Ascending aorta (tissue), 2 donors: ENCODE measurements at places on chromosomes 11 and 22.

GRCh38 chr11:116333001-116333535 lies 439.7 kb downstream of the BUD13 start:
- no peak for DNase-seq

- DNase-seq: no peak
These were observed 77.3 kb downstream of the ZBTB44 start for GRCh38 chr11:130237282-130238006.

GRCh38 chr22:48072777-48073176 lies 1310.3 kb downstream of the TBC1D22A start:
- no peak for DNase-seq

GRCh38 chr11:78961937-78962701 lies 387.5 kb upstream of the NARS2 start:
- no peak for DNase-seq

DNA sequence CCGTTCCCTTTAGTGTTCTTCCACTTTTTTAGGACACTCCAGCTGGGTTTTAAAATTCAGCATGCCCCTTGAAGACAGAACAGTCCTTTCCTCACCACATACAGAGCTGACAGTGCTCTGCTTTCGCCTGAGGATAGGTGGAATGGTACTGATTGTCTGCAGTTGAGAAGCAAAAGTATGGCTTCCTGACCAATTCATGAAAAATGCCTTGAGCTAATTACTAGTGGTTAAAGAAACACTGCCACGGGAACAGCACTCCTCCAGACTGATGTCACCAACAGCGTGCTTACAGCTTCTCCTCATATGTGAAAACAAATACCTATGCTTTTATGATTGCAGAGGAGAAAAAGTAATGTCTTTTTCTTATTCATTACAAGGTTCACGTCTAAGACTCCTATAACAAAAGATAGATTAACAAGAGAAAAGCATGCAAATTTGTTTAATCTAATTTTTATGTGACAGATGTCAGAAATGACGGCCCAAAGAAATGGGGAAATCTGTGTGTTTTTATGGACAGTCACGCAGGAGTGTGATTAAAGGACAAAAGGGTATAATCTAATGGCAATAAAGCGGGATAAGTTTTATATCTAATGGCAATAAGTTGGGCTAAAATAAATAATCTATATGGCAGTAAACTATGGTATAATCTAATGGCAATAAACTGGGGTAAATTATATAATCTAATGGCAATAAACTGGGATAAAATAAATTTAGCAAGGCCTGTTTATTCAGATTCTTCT lies 123.4 kb upstream of the ARHGAP42 start:
- no peak for DNase-seq

DNA sequence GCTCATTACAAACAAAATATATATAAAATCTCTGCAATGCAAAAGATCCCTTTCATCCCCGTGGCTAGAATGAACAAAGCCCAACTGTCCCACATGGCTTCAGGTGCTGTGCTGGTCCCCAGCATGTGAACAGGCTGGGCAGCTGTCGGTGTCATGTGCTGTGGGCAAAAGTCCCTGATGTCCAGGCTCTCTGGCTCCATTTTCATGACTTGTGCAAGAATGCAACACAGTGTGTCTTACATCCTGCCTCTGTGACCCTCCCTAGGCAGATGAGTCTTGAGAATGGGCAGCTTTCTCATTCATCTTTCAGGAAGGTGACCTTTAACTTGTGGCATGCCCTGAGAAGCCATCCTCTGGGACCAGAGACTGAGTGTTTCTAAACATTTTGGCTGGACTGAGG lies 14.5 kb downstream of the GUCD1 start:
- DNase-seq: no peak

DNA sequence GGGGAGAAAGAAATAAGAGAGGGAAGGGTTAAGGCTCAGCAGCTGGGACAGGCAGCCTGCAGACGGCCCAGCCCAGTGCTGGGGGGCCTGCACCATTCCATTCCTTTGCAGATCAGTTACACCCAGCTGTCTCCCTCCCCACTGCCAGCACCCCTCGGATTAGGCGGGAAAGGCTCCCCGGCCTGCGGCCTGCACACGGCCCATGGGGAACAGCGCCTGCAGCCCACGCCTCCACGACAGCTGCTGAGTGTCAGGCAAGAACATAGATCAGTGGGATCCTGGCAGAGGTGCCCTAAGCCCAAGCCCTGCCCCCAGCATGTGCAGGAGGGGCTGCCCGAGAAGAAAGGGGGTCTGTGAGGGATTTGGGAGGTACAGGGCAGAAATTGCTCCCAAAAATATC lies 65.8 kb upstream of the MYOD1 start:
- no peak for DNase-seq

GRCh38 chr11:119993722-119994121 lies 144.2 kb downstream of the TRIM29 start:
- DNase-seq: no peak

- no peak for DNase-seq
These were observed 128.7 kb downstream of the ARL14EP start for GRCh38 chr11:30451626-30452025.

DNA sequence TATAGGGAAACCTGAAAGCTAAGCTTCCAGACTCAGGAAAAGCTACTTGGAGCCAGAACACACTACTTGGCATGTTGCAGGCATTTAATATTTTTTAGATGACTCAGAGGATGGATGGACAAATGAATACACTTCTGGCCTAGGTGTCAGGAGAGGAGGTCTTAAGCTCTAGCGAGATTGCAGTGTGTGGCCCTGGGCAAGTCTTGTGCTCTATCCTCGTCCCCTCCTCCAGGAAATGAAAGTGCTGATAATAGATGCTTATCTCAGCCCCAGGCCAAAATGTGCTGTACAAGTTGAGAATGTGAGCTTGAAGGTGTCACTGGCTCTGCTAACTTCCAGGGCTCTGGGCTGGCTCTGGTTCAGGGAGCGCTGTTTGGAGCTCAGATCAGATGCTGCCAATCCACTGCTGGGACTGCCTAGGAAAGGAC lies 136.3 kb downstream of the PKNOX2 start:
- no peak for DNase-seq

DNA sequence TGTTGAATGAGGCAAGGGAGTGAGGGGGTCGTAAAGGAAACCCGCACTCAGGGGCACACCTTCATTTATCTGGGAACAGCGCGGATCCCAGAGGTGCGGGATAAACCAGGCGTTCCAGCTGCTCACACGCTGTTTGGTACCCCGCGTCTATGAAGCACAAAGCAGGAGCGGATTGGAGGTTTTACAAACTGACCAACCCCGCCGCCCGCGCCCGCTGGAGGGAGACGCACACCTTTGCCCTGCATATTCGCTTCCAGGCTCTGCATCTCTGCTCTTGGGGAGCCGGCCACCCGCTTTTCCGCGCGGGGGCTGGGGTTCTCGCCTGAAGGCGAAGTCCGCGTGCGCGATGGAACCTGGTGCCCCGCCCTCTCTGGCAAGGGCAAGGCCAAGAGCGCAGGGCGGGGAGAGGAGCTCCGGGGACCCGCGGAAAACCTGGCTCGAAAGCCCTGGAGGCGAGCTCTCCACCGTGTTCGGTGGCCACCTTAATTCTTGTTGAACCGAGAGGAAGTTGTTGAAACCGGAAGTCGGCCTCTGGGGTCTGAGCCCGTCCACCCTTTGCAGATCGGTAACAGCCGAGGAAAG lies 6.8 kb upstream of the ALX4 start:
- DNase-seq: no peak

- no peak for DNase-seq
These were observed 750.0 kb upstream of the LUZP2 start for GRCh38 chr11:23746896-23747295.

DNA sequence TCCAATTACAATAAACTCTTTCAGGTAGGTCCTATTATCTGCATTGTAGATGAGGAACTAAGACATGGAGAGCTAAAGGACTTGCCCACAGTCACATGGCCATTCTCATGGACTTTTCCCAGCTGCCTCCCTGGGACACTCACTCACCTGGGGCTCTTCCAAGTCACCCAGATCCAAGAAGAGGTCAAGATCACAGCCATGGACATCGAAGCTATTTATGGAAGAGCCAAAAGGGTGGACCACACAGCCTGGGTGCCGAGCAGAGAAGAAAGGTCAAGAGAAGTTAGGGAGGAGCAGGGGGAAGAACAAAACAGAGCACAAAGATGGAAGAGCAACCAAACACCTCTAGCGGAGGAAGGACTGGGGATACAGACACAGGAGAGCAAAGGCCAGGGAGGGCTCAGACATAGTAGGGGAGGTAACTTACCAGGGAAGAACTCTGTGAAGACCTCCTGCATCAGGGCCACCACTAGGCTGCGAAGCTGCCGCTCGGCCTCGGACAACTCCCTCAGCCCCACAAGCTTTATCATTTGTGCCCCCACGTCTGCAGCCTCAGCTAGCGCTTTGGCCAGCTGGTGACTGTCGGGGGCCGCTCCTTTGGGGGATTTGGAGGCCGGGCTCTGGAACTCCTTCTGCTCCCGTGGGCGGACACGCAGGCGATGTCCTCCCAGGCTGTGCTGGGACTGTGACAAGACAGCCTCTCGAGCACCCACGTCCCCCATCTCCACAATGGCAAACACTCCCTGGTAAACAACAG lies 7.4 kb upstream of the EEF1G start:
- no peak for DNase-seq

DNA sequence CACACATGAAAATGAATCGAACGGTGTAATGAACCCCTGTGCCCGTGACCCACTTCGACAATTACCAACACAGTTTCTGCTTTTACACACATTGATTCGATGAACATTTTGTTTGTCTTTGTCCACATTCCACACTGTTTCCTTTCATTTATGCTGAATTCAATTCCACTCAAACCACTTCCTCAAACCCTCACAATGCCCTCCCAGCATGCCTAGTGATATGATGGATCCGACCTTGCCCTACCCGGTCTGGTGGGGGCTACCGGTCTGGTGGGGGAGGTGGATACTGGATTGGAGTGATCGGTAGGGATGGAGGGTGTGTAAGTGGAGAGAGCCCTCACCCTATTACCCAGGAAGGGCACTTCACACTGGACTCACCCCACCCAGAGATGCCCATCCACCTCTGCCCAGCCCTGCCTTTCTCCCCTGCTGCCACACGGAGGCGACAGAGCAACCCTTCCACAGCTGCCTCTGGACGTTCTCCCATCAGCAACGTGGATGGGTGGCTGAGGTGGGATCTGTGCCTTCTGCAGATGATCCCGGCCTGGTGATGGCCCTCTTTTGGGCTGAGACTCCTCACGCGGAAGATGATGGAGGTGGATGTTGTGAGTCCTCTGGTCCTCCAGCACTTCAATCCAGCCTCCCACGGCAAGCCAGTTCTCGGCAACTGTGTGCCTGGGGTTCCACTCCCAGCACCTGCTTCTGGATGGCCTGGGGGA lies 33.0 kb upstream of the P2RY2 start:
- peak; percentile 83 for DNase-seq

DNA sequence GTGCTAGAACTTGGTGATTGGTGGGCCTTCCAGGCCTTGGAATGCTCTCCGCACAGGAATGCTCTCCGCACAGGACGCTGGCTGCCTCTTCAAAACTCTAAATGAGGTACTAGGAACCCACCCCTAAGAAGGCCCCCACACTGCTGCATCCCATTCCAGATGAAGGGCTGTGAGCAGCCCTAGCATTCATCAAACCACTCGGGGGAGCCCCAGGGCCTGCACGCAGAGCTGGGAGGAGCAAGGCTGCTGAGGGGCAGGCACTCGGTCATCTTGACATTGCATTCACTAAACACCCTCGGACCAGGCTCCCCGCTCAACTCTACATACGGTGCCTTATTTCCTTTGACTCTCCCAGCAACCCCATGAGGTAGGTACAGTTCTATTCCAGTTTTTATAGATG lies 49.2 kb upstream of the EMID1 start:
- peak; percentile 40 for DNase-seq

DNA sequence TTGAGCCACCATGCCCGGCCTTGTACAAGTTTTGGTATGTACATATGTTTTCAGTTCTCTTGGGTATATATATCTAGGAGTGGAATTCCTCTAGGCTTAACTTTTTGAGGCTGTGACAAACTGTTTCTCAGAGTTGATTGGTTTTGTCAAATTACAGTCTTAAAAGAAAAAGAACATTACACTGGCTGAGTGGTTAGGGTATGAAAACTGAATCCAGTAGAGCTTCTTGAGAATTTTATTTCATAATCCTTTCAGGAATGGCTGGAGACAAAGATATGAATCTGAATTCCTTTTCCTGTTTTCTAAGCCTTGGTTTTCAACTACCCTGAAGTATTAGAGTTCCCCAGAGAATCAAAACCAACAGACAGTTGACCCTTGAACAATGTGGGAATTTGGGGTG lies 6.5 kb downstream of the METTL15 start:
- no peak for DNase-seq

GRCh38 chr11:73956876-73957653 lies 6.2 kb downstream of the DNAJB13 start:
- no peak for DNase-seq

GRCh38 chr11:33790040-33790439 lies 15.7 kb upstream of the FBXO3 start:
- no peak for DNase-seq

GRCh38 chr11:119029340-119030028 lies 1.2 kb downstream of the SLC37A4 start:
- no peak for DNase-seq

GRCh38 chr11:16902781-16903378 lies 111.3 kb downstream of the PLEKHA7 start:
- DNase-seq: no peak

DNA sequence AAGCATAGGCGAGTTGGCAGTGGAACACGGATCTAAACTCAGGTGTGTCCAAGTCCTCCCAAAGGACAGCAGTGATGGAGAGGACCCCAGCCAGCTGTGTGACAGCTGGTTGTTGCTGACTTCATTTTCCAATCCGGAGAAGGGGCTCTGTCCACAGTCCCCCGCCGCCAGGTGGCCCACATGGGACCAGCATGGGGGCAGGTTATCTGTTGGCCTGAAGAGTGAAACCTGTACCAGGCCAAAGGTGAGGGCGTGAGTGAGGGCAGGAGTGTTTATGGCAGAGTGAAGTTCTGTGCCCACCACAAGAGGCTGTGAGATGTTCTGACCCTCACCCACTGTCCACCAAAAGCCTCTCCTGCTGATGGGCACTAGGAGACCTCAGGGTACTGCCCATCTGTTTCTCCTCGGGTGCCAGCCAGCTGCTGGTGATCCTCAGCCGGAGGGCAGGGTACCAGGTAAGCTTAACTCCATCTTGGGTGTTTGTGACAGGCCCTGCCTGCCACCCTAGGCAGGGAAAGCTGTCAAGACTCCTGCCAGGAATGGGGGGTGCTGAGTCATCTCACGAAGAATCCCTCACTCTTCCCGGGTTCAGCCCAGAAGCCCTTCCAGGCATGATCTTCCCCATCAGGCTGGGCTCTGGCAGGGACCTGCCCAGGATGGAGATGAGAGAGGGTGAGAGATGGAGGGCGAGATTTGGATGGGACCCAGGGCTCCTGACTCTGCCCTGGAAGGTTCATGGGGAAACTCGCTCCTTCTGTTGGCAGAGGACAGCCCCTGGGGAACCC lies 15.5 kb upstream of the TAB1 start:
- DNase-seq: no peak

GRCh38 chr11:93728792-93729128 lies 12.5 kb downstream of the TAF1D start:
- DNase-seq: no peak
